ENCODE measurements at places on chromosomes 1 and 21.
A peak's percentile ranks its signal among the peaks of the same experiment; 100 is the strongest.

GRCh38 chr1:197083474-197083873, 16.4 kb upstream of the F13B start:
- no peak for DNase-seq

DNA sequence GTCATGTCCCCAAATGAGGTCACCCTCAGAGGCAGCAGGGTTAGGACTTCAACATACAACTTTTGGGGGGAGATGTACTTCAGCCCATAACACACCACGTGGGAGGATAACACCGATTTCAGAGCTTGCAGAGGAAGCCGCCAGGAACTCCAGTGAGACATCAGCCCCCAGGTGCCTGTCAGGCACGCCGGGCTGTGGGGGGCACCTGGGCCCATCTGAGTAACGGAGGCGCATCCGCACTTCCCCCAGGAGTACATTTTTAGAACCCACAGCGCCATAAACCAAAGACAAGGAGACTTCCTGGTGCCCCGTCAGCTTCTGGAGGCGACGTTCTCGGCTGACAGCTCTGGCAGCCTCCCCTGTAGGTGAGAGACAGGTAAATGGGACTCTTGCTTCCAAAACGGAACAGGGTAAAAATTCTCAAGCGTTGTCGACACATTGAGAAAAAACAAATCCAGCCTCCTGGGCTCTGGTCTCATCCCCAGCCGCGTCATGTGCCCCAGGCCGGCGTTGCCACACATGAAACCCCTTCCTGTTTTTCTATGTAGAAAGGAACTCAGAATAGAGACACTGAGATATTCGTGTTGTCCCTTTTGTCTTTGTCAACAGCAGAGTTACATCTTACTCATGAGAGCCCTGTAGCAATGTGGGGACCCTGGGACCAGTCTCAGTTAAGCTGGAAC, 93.3 kb downstream of the PDE9A start:
- peak; percentile 48 for DNase-seq

- no peak for DNase-seq
Observed at GRCh38 chr1:944341-945325, 14.4 kb downstream of the NOC2L start.

GRCh38 chr1:155085504-155086127, 7.0 kb downstream of the EFNA3 start:
- DNase-seq: peak; percentile 64

DNA sequence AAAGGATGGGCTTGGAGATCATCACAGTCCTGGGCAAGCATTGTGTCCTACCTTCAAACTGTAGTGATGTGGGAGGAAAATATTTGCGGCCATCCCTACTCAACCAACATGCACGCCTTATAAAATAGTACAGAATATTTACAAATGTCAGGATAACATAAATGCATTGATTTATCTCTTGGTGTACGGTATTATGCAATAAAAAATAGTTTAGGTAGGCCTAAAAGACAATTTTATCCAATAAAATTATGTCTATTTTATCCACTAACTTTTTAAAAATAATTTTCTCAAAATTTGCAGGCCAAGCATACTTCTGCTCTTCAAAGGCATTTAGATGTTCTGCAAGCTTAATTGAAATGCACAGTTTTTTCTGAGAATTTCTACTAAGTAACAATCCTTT, at the start of gene OR2T1:
TSS of gene OR2T1 (plus strand) at position 301 of the 400 bp plus-strand sequence. CDS start 3,100 bp downstream, outside the sequence.
- DNase-seq: no peak

DNA sequence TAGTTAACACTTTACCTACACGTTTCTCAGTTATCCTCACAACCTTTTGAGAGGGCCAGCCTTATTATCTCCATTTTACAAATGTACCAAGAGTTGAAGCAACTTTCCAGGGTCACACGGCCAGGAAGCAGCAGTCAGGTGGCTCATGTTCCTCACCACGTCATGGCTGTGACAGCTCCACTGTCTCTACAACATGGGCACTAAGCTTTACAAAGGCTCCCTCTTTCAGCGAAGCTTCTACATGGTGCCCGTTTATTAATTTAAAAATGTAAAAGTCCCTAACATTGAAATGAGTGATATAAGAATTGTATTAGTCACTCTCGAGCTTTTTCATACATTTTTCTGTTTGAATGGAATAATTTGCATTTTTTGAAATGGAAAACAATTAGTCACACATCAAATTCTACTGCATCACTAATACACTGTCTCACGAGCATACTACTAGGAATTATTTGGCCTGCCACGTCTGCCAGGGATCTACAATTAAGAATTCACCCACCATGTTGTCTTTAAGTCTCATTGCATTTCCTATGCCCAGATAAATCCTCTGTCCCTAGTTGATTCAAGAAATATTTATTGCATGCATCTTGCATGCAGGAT, 28.4 kb upstream of the LIN9 start:
- no peak for DNase-seq

- no peak for DNase-seq
Observed at GRCh38 chr1:46552357-46553237, 1.1 kb upstream of the KNCN start.

DNA sequence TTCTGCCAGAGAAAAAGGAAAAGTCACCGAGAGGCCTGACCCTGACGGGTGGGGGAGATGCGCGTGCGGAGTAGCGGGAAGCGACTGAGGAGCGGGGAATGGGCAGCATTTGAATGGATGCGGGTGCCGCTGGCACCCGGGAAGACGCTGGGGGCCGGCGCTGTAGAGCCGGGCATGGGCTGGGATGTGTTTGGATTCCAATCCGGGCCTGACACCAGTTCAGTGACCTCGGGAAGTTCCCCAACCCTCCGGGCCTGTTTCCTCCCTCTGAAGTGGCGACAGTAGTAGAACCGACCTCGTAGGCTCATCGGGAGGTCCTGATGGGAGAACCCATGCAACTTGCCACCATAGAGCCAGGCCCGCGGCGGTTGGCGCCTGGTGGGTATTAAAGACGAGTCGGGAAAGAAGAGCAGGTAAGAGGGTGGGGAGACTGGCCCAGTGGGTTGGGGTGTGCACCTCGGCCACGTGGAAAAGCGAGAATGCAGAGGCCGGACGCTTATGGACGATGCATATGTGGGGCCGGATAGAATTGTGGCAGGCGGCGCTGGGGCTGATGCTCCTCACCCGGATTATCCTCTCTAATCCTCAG, 642 bp upstream of the SLC16A1 start:
- DNase-seq: peak; percentile 49

- DNase-seq: no peak
Observed at GRCh38 chr21:46667741-46668380, 32.4 kb downstream of the PRMT2 start.

GRCh38 chr1:187203257-187203656, 374.5 kb downstream of the PLA2G4A start:
- DNase-seq: no peak

GRCh38 chr1:55234016-55234415, 18.9 kb upstream of the USP24 start:
- no peak for DNase-seq

DNA sequence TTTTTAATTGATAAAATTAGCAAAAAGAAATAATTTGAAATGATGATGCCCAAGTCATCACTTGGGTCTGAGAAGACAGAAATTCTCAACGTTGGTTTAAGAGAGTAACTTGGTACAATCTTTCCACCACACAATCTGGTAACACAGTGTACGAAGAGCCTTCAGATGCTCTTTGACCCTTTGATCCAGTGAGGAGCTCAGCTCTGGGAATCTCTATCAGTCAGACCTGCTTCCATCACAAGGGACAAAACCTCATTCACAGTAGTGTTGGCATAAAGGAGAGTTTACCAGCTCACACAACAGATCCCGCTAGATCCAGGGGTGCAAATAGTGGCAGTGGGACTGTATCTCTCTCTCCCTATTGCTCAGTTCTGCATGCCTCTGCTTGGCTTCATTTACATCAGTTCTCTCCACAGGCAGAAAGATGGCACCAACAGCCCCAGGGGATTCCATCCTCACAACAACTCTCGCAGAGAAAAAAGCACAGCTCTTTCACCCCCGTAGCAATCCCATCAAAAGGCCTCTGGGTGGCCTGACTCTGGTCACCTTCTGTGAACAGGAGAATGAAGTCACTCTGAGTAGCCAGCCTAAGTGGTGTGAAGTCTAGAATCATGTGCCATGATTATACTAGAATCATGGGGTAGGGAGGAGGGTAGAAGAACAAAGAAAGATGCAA, 119.7 kb downstream of the ZNF281 start:
- DNase-seq: no peak

GRCh38 chr1:216944864-216945510, 221.8 kb upstream of the ESRRG start:
- DNase-seq: no peak

DNA sequence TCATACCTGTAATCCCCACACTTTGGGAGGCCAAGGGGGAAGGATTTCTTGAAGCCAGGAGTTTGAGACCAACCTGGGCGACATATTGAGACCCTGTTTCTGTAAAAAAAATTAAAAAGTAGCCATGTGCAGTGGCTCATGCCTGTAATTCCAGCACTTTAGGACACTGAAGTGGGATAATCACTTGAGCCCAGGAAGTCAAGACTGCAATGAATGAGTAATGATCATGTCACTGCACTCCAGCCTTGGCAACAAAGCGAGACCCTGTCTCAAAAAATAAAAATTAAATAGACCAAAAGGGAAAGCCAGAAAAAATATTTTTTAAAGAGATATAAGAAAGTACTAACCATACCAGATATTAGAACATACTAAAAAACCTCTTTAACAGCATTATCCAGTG, 44.7 kb upstream of the LYPLAL1 start:
- DNase-seq: no peak

DNA sequence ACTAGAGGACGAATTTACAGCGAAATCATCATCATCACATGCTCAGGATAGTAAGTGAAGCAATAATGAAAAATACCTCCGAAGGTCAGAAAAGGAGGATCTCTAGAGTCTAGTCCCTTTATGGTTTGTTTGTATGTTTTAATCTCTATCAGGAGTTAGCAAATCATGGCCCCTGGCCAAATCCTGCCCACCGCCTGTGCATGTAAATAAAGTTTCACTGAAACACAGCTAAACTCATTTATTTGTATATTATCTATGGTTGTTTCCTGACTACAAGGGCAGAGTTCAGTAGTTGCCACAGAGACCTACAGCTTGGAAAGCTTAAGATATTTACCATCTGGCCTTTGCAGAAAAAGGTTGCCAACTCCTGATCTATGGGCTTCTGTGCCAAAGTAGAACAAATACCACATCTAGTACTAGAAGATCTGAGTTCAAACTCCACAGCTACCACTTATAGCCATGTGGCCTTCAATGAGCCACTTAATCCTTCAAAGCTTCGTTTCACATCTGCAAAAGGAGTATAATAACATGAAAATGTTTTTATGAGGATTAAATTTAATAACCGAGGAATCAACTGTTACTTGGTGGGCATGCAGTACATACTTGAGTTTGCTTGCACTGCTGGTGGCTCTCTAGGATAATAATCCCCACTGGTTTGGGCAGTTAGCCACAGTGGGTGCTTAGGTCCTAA, 94.0 kb upstream of the KIF26B start:
- DNase-seq: no peak

DNA sequence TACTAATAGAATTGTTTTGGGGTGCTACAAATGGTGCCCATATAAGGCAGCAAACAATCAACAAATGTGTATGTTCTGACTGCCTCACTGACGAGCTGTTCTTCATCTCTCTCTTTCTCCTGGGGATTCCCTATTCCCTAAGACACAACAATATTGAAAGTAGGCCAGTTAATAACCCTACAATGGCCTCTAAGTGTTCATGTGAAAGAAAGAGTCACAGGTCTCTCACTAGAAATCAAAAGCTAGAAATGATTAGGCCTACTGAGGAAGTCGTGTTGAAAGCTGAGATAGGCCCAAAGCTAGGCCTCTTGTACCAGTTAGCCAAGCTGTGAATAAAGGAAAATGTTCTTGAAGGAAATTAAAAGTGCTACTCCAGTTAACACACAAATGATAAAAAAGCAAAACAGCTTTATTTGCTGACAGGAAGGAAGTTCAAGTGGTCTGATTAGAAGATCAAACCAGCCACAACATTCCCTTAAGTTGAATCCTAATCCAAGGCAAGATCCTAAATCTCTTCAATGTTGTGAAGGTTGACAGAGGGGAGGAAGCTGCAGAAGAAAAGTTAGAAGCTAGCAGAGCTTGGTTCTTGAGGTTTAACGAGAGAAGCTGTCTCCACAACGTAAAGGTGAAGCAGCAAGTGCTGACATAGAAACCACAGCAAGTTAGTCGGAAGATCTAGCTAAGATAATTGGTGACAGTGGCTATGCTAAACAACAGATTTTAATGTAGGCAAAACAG, 26.3 kb downstream of the ATP2B4 start:
- no peak for DNase-seq

DNA sequence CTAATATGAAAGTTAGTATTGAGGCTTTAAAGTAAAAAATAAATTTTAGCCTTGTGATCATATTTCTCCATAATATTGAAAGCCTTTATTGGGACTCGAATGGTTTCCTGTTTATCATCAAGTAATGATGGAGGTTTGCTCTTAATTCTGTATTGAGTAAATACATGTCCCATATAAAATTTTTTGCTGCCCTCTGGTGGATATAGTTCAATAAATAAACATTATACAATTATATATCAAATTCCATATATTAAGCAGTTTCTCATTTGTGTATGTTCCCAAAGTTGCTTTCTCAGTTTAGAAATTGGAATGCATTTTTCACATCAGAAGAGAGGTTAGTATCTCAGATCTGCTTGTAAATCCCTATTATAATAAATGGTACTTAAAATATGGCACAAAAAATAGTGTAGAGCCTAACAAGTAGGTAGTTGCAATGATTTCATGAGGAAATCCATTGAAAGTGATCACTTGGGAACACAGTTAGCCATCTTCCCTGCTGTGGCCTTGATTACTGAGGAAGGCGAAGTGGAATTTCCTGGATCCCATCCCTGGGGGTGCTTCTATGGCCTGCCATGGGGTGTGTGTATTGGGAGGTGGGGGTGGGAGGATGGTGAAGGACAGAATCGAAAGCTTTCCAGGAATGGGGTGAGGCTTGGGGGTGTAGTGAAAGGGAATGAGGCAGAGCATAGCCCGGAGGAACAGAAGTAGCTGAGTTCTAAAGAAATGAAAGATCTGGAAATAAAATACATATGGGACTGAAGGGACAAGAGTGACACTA, 84.1 kb upstream of the C21orf91 start:
- no peak for DNase-seq

- no peak for DNase-seq
Observed at GRCh38 chr1:109396871-109397580, 692 bp downstream of the SORT1 start.

DNA sequence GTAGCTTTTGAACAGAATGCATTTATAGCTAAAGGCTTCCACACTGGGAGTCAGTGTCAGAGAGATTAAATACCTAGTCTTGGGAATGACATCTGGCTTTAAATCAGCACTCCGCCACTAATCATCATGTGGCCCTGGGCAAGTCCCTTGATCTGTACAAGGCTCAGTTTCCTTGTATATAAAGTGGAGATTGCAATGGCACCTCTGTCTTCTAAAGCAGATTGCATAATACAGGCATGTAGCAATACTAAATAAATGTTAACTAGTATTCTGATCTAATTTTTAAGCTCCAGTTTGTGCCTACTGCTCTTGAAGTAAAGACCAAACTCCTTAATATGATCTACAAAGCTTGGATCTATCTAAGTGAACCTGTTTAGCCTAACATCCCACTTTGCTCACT, 249.4 kb downstream of the PLPP3 start:
- no peak for DNase-seq

- DNase-seq: no peak
Observed at GRCh38 chr1:41783189-41783639, 135.5 kb downstream of the HIVEP3 start.

- DNase-seq: no peak
Observed at GRCh38 chr1:159849626-159850366, 12.7 kb downstream of the VSIG8 start.

Data from activated naive CD4-positive, alpha-beta T cell (primary cell).